GM23248 (cell line): ENCODE measurements at places on chromosomes 2 and 18. TPM values are rescaled to one million over a fixed set of nuclear protein-coding genes. Genes with fewer than 3 reads are reported as not detected.

Gene GREB1L
- total RNA-seq: 3.0 and 3.3 TPM in 2 replicates

DNA sequence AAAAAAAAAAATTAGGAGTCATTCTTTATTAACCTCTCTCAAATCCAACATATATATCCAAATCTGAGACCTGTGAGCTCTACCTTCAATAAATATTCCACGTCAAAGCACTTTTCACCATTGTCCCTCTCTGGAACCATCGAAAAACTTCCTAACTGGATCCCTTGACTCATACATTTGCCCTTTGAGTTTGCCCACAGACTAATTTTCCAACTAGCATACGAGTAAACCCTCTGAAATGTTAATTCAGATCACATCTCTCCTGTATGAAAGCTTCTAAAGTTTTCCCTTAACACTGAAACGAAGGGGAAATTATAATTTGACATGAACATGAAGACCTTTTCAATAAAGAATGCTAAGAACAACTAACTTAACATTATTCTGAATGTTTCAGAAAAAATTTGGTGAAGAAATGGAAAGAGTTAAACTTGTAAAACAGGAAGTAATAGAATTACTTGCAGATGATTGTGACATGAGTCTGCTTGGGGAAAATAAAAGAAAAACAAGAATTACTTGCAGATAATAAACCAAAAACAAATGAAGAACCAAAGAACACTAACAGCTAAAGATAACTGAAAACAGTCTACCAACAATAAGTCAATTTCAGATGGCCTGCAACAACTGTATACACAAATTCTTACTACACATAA is 110.6 kb downstream of the C2orf74 start:
- DNase-seq: peak; percentile 69

Gene STAT4
- 1.5 and 3.2 TPM in 2 replicates for total RNA-seq

GRCh38 chr2:199381531-199381930 is 76.2 kb downstream of the SATB2 start:
- no peak for DNase-seq

DNA sequence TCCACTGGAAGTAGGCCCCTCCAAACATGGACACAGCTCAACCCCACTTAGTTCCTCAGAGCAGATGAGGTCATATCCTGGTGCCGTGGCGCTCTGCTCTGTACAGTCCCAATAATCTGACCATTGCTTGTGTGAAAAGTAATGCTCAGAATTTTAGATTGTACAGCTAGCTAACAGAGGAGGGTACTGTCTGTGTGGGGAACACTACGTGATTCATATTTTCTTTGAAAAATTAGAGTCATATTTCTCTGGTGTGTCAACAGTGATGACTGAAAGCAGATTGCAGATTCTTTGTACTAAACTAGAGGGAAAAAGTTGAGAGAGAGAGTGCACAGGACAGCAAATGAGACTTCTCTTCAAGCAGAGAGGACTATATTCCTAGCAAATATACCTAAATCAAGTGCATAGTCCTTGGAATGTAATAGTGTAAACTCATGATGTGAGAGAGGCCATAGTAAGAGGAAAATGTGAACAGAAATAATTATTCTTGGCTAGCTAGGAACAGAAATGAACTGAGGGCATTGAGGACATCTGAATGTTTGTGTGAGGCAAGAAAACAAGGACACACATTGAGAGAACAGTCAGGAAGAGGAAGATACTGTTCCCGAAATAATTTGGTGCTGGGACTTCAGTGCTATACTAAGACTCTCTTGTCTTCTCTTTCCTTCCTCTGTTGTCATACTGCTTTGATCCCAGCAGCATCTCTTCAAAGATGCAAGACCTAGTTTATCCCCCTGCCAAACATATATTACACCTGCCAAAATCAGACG is 157.0 kb upstream of the RND3 start:
- DNase-seq: peak; percentile 80
